ENCODE measurements at places on chromosomes 5 and 9.
A peak's percentile ranks its signal among the peaks of the same experiment; 100 is the strongest.

- no peak for DNase-seq
These were observed 509.2 kb downstream of the CDH10 start for GRCh38 chr5:24135536-24135935.

GRCh38 chr9:126938327-126938726, 23.7 kb downstream of the RALGPS1 start:
- no peak for DNase-seq

DNA sequence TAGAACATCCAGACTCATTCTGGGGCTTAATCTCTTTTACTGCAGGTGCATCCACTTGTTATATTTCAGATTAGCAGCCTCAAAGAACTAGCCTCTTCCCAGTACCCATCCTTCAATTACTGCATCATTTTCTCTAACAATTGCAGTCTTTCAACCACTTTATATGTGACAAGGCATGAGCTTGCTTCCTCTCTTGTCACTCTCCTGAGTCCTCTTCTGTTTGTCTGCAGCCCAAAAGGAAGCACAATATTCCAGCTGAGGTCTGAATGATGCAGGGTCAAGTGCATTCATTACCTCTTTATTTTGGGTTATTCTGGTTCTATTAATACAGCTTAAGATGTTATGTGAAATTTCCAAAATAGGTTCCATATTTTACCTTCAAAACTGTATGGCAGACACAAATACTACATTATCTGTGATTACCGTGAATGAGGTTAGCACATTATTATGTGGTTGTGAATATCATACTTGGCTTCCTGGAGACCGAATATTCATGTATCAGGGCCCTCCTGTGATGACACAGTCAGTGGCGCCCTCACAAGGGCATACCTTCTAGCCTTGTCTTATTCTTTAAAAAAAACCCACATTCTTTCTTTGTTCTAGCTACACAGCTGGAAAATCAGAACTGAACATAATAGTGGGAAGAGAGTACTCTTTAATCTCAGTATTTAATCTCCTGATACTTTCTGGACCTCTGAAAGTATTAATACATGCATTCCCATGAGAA, 323.8 kb downstream of the PDE4D start:
- no peak for DNase-seq

DNA sequence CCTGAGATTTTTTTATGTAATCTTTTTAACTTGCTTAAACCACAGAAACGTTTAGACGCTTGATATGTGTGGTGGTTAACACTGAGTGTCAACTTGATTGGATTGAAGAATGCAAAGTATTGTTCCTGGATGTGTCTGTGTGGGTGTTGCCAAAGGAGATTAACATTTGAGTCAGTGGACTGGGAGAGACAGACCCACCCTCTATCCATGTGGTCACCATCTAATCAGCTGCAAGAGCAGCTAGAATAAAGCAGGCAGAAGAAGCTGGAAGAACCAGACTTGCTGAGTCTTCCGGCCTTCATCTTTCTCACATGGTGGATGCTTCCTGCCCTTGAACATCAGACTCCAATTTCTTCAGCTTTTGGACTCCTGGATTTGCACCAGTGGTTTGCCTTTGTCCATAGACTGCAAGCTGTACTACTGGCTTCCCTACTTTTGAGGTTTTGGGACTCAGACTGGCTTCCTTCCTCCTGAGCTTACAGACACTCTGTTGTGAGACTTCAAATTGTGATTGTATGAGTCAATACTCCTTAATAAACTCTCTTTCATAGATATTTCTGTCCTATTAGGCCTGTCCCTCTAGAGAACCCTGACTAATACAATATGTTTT, 816.0 kb upstream of the CDH9 start:
- DNase-seq, result no peak

- no peak for DNase-seq
These were observed 33.5 kb upstream of the HSPB3 start for GRCh38 chr5:54421976-54422375.

DNA sequence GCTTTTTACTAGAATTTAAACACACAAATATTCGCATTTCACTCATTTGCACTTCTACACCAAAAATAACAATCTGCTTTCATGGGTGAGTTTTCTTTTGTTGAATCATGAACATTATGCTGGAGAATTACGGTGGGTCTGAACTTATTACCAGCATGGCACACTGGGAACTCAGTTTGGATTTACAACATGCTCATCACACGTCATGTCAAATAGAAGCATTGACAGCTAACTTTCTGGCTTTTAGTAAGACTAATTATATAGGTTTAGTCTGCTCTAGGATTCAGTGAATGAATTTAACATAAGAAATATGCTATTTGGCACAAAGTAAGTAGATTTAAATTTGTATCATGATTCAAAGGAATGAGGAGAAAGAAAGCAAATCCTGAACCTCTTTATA, 290.4 kb downstream of the TMEM167A start:
- DNase-seq, result no peak

DNA sequence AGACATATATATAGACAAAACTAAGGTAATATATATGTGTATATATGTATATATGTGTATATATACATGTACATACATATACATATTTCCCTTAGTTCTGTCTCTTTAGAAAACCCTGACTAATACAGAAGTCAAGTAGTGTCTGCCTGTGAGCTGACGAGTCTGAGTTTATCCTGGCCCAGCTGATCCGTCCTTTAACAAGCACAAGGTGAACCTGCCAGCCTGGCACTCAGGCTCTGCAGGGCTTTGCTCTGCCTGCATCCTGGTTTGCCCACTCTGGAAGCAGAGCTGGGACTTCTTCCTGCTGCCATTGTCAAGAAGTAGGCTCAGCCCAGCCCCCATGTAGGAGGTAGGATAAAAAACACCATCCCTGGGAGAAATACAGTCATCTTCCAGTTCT, 388.0 kb downstream of the ICE1 start:
- DNase-seq, result no peak

DNA sequence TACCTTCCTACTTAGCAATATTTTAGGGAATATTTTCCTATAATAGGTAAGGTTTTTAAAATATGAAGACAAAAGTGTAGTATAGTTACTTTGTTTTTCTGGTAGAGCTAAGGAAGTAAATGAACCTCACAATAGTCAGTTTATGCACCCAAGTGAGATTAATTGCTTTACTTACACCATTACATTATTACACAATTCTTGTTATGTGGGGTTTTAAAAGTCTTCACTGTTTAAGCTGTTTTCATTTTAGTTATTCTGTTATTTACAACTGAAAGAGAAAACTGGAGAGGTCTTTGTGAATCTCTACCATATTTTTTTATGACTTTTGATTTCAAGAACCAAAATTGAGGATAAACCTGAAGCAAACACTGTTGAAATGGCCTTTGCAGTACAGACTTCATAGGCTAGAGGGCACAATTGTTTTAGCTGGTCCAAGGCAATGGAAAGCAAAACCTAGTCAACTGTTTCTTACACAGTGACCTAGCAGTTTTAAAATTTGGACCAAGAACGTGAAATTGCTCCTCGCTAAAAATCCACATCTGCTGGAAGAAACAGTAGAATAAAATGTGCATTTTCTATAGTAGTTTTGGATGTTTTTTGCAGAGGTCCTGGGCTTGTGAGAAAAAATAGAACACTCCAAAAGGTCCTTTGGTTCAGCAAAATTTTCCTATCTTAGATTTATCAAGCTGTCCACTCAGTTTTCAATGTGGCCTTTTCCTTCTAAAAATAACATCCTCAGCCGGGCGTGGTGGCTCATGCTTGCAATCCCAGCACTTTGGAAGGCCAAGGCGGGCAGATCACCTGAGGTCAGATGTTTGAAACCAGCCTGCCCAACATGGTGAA, 66.4 kb upstream of the FER start:
- DNase-seq, result no peak

- no peak for DNase-seq
These were observed 86.5 kb upstream of the PRLR start for GRCh38 chr5:35316611-35317274.

- peak; percentile 43 for DNase-seq
These were observed at the start of gene ARID3C for GRCh38 chr9:34628656-34629490. ARID3C (minus strand) TSS chr9:34629066; CDS start chr9:34628014, 1,052 bp downstream.

DNA sequence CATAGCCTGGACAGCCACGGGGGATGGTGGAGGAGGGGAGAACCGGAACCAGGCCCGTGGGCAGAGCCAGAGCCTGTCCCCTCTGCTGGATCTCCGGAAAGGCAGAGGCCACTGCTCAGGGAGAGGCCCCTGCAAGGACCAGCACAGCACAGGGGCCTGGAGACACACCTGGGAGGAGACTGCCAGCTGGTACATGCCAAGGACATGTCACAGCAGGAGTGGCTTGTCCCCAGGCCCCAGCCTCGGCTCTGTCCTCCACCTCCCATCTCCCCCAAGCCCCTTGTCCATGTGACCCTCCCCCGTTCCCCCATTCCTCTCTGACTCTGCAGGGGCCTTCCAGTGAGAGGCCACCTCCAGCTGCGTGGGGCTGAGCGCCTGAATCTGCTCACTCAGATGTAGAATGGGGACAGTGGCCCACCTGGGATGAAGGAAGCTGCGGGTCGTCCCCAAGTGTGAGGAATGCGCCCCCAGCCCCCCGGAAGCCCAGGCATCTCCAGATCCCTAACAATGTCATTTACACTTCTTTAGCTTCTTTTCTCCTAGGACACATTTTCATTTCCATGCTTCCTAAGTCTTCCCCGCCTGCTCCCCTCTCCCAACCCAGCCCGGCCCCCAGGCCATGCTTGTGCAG, 349.6 kb upstream of the IRX2 start:
- DNase-seq, result no peak

DNA sequence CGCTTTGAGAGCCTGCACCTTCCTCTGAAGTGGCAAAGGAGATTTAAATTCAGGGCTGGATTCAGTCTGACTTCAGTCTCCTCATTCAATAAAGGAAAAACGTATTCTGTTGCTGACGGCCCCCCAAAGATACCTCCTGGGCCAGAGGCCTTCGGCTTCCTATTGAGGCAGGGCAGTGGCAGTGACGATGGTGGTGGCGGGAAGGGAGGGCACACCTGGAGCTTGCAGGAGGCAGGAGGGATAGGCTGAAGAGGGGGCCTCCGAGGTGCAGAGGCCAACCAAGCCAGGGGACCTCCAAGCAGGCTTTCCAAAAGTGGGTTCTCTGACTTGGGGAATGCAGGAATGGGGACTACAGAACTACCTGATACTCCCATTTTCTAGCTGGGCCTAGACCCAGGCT, 15.9 kb downstream of the RNF44 start:
- DNase-seq, result no peak

- no peak for DNase-seq
These were observed 48.4 kb downstream of the GALNT10 start for GRCh38 chr5:154238776-154239481.

DNA sequence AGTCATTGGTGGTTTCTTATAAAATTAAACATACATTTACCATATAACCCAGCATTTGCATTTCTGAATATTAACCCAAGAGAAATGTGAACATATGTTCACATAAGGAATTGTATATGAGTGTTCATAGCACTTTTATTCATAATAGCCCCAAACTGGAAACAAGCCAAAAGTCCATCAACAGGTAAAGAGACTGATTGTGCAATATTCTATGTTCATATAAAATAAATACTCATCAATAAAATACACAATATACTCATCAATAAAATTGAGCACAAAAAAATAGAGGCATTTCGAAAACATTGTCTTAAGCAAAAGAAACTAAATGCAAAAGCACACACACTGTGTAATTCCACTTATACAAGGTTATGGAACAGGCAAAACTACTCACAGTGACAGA, 3.7 kb downstream of the SMIM23 start:
- no peak for DNase-seq

DNA sequence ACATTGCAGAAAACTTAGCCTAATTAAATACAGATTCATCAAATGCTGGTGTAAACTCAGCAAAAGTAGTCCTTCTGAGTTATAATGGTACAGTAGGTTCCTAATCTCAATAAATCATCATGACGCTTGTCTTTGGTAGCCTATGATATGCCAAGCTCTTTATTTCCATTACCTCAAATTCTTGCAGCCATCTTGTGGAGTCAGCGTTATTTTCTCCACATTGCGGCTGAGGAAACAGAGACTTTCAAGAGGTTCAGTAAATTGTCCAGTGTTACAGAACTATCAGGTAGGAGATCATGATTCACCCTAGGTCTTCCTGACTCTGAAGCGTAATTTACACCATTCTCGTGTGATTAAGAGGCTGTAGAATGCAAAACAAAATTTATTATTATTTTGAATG, 237.2 kb downstream of the PCSK5 start:
- DNase-seq, result no peak

- DNase-seq, result no peak
These were observed 148.7 kb upstream of the IL12B start for GRCh38 chr5:159478950-159479349.

GRCh38 chr5:170633235-170634081, 129.6 kb downstream of the KCNIP1 start:
- DNase-seq, result no peak

DNA sequence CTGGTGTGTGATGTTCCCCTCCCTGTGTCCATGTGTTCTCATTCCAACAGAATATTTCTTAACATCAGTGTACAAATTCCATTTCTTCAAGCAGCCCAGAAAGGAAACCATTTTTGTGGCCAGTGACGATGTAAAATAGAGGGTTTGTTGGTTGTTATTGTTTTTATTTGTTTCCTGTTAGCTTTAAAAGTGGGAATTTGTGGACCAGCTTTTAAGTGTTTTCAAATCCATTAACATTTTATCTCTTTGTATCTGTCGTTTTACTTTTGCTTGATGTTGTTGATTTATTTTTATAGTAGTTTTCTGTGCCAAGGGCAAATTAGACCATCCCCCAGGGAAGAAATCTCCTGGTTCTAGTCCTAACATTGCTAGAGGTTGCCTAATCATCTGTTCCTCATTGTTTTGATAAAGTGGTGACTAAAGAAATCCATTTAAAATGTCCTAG, 100.0 kb downstream of the GDNF start:
- no peak for DNase-seq

DNA sequence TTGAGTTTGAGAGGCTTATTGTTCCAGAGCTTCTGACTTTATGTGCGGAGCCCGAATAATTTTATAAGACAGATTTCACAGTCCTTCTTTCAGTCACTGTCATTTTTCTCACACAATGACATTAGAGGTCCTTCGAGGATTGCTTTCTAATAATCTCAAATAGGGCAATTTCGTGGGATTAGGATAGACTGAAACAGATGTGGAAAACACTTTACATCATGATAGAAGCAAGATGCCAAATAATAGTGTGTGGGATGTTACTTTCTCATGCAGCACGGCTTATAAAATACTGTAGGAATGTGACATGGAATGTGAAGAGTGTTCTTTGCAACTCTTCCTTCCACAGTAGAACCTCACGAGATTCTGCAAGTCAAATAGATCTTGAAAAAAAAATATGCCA, 451.3 kb downstream of the SEMA5A start:
- no peak for DNase-seq

GRCh38 chr9:108475813-108476212, 380.0 kb downstream of the ACTL7B start:
- no peak for DNase-seq

DNA sequence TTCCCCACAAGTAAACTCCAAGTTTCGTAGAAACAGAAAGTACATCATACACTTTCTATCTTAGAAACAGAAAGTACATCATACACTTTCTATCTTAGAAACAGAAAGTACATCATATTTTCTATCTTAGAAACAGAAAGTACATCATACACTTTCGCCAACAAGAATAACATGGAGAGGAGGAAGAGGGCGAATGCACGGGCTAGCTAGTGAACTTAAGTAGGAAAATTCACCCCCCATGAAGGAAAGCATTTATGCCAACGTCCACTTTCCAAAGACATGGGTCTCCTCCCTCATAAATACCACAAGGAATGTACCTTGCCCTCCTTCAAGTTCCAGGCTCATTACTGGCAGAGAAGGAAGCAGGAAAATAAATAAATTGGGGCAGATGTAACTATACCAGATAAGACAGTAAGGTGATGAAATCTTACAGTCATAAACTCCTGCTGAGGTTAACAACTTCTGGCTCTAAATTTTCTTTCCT, 64.7 kb downstream of the FRMD3 start:
- DNase-seq, result no peak

GRCh38 chr5:154970759-154971158, 29.9 kb downstream of the MRPL22 start:
- no peak for DNase-seq
